RPMI8226 (cell line): ENCODE measurements at places on chromosomes 5 and 9.

DNA sequence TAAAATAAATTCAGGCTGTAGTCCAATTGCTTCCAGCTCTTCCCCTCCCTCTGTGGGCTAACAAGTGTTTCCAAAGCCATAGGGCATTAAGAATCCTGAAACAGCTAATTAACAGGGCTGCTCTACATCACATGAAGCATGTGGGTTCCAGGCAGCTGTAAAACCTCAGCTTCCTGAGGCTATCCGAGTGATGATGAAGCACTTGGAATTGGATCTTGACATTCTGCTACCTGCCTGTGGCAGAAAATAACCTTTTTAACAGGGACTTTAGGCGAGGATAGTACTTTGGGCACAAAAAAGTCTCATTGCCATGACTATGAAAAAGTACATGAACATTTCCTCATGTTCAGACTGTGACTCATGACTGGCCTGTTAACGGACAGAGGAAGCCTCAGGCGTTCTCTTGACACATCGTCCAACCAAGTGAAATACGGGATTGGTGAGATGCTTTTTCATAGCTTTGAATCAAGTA is 107.2 kb downstream of the PDE4D start:
- no peak for DNase-seq

- no peak for DNase-seq
These were observed 24.2 kb downstream of the TNIP1 start for GRCh38 chr5:151056379-151057325.

DNA sequence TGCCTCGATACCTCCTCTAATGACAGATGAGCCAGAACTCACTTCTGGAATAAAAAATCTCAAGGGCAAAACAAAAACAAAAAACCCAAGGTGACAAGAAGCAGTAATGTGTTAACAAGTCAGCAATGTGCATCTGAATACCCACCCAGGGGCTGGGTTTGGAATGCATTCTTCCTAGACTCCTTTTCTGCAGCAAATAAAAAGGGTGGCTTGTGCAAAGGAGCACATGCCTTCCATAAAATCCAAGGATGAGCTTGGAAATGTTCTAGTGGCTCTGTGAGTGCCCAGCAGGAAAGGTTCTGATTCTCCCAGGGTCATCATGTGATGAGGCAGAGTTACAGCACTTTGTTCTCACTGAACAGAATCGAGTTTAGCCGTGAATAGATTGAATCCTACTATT is 599.9 kb downstream of the RAB3C start:
- no peak for DNase-seq

DNA sequence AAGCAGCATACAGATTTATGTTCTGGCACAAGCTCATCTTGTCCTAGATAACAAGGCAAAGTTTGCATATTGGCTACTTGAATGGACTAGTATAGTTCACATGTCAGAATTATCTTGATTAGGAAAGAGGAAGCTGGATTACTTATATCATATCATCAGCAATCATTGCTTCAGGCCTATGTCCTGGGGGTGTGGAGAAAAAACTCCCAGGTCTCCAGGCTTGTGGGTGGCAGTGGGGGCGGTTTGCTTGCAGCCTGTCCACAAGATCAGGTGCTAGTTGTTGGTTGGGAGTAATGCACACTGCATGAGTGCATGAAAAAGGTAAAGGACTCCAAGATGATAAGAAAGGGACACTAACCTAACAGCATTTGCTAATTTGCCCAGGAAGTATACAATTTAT is 326.4 kb upstream of the PDE4D start:
- no peak for DNase-seq

GRCh38 chr9:114364134-114365041 is 23.4 kb downstream of the AKNA start:
- peak; percentile 66 for DNase-seq

GRCh38 chr9:71806901-71807307 is 38.6 kb upstream of the CEMIP2 start:
- DNase-seq = peak; percentile 58

- DNase-seq = peak; percentile 9
These were observed 379.1 kb downstream of the DMRT2 start for GRCh38 chr9:1429297-1429696.

- no peak for DNase-seq
These were observed 315.6 kb downstream of the ZSWIM6 start for GRCh38 chr5:61647672-61648071.

- DNase-seq = no peak
These were observed 39.9 kb upstream of the CTXN3 start for GRCh38 chr5:127609011-127609410.

GRCh38 chr5:180470966-180471582 is 23.1 kb upstream of the CNOT6 start:
- peak; percentile 46 for DNase-seq

DNA sequence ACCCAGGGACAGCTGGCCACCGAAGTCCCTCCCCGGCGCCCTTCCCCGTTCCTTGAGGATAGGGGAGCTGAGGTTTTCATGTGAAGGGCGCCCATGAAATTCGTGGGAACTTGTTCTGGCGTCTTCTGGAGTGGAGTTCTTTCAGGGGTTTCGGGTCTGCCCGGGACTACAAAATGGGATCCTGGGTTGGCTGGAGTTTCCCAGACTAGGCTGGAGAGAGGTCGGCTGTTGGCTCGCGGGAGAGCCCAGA is 3.6 kb upstream of the RGMB start:
- no peak for DNase-seq

DNA sequence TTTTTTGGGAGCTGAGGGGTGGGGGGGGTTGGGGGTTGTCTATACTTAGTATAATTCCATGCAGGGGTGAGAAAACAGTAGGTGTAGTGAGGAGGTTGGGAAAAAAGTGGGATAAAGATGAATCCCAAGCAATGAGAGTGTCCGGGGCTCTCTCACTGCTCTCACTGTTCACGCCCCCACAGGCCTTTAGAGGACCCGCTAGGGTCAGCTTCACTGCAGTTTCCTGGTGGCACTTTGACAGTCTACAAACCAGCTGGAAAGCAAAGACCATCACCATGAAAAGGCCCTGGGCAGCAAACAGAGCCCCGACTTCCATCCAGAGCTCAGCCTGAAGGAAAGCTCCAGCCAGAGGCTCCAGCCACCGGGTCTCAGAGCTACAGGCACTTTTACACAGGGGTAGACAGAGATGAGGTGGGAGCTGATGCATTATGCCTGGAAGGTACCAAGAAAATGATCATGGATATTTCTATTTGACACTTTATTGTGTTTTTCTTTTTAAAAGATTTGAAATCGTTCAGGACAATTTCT is 355.1 kb downstream of the ADAMTS6 start:
- no peak for DNase-seq

DNA sequence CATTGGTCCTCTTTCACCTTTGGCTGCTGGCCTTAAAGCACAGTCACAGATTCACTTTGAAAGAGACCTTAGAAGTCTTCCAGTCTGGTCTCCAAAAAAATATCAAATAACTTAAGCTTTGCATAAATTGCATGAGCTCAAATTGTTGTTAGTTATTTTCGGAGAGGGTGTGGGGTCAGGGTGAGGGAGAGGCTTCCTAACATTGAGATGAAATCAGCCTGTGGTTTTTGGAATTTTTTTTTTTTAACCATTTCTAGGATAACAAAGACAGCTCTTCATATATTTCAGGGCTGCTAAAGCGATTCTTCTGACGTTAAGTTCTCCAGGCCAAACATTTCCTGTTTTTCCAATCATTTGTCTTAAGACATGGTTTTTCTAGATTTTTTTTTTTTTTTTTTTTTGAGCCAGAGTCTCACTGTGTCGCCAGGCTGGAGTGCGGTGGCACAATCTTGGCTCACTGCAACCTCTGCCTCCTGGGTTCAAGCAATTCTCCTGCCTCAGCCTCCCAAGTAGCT is 4.5 kb downstream of the OCLN start:
- no peak for DNase-seq

- no peak for DNase-seq
These were observed 276.2 kb downstream of the SYK start for GRCh38 chr9:91077624-91078368.

DNA sequence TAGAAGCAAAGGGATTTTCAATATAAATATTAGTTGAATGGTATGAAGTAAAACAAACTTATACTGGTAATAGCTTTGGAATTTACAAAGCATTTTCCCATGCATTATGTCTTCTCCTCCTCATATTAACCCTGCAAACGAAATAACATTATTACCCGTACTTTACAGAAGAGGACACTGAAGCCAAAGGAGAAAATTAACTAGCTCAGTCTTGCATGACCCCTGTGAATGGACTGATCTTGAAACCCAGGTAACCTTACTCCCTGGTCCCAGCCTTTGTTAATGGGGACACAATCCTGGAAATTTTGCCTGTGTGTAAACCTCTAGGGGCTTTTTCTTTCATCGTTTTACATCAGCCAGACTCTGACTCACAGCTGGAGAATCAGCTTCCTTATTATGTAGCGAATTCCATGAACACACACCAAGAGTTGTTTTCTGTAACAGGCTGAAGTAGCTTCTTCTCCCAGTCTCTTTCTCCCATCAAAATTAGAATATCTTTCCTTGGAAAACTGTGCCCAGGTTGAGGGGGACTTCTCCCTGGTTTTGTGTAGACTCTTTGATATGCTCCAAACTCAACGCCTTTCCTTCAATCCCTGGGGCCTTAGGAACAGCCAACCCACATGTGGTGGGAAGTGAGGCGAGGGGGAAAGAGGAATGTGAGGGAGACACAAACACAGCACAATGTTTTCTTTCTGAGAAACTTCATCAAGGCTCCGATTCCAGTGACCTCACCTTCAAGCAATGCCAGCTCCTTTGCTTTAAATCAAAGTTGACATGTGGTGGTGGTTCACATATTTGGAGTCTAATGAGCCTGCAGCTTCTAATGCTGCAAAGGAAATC is 480.9 kb upstream of the PAPPA start:
- no peak for DNase-seq

- peak; percentile 38 for DNase-seq
These were observed 25.8 kb upstream of the TRIM32 start for GRCh38 chr9:116661037-116661954.

DNA sequence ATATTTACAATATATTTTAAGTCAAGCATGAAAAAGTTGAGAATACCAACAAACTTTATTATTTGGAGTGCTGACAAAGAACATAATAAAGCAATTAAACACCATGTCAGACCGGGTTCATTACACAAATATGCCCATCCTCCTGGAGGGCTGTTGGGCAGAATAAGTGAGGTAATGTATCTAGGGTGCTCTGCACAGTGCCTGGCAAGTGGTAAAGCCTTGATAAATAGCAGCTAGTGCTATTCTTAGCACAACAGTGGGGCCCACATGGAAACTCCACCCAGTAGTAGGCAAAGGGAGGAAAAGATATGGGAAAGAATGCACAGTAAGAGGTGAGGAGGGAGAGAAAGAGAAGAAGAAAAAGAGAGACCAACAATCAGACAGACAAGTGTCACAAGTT is 97.7 kb downstream of the SLC1A3 start:
- no peak for DNase-seq

DNA sequence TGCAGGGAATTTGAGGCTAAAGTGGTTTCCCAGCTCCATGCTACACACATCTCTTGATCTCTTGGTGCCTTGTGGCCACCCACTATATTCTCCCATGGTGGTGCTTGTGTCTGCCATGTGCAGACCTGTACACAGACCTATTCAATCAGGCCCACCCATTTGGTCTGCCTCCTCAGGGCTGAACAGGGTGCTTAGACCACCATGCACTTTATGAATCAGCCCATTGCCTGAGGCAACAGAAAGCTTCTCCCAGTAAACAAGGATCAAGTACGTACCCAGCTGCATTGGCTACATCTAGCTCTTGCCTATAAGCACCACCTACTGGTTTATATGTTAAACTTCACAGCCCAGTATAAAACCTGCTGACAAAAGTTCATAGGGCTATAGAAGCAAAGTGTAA is 664.3 kb upstream of the EDIL3 start:
- no peak for DNase-seq

GRCh38 chr5:178067755-178068154 is 45.6 kb upstream of the N4BP3 start:
- no peak for DNase-seq

DNA sequence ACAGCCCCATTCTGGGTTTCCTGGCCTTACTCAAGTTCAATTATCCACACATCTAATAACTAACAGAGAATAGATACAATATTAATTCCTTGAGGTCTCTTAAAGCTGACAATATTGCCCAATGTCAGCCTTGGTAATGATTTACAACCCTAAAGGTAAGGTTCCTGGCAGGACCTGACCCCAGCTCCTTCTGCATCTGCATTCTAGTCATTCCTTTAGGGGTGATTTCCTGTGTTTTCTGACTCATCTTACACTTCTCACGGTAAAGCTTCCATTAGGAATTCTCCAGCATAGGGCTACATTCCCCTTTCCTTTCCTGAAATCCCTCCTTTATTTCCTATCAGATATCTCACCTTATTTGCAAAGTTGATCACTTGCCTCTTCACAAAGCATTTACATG is 9.3 kb downstream of the HAVCR1 start:
- no peak for DNase-seq

GRCh38 chr5:145945620-145946111 is 9.3 kb downstream of the SH3RF2 start:
- DNase-seq = no peak

GRCh38 chr9:618478-618877 is 223.0 kb upstream of the DMRT1 start:
- no peak for DNase-seq

- no peak for DNase-seq
These were observed 12.1 kb upstream of the NCS1 start for GRCh38 chr9:130159915-130160670.

GRCh38 chr5:169202969-169203368 is 98.0 kb downstream of the SLIT3 start:
- DNase-seq = no peak

GRCh38 chr9:104748359-104749031 is 1.0 kb downstream of the NIPSNAP3A start:
- DNase-seq = no peak

DNA sequence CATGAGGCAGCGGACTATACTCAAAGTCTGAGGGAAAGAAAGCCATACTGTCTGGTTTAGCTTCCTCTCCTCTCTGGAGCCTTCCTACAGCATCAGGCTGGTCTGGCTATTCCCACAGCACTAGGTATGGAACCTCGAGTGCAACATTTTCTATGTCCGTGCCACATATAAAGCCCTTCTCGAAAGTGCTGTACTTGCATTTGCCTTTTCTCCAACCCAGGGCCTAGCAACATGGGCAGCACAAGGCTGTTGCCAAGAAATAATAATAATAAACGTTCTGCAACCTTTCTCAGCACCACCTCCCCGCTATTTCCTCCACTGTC is 804 bp downstream of the MED10 start:
- no peak for DNase-seq

- DNase-seq = no peak
These were observed 159.6 kb downstream of the NXNL2 start for GRCh38 chr9:88694625-88695024.

- no peak for DNase-seq
These were observed 77.1 kb downstream of the GOLPH3 start for GRCh38 chr5:32096891-32097595.
